ENCODE measurements at places on chromosomes 7 and 10.
A peak's percentile ranks its signal among the peaks of the same experiment; 100 is the strongest.

DNA sequence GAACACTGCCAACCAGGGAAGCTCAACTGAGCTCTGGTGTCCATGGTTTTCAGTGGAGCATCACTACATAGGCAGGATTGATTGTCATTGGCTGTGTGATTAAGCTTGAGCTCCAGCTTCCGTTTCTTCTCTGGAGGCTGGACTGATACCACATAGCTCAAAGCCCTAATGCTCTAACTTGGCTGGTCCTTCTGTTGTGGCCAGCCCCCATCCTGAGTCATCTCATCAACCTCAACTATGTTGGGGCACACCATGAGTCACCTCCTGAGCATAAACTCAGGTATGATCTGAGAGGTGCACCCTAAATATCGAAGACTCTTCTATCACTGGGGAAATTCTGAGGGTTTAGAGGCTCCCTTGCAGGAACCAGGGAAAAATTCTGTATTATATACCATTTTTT, 114.5 kb upstream of the INHBA start:
- no peak for DNase-seq

DNA sequence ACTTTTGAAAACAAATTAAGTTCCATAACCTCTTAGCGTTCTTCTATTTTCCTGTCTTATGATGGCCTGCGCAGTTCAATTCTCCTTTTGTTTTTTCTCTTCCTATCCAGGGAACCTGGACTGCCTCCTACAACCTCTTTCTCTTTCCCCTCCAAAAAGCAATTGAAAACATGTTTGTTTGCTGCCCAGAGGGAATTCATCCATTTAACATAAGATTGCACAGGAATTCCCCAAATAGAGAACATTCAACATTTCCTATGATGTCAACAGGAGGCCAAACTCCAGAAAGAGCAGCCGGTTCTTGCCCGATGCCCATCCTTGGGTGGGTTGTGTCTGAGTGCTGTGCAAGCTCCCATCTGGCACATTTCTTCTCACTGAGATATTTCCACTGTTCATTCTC, 94.2 kb upstream of the NRP1 start:
- no peak for DNase-seq

GRCh38 chr7:158588085-158588877, 658 bp upstream of the PTPRN2 start:
- DNase-seq: no peak

- no peak for DNase-seq
These were observed 120.9 kb upstream of the ZNF438 start for GRCh38 chr10:31152421-31153135.

- DNase-seq: no peak
These were observed 42.1 kb upstream of the CXCL12 start for GRCh38 chr10:44427037-44427436.

DNA sequence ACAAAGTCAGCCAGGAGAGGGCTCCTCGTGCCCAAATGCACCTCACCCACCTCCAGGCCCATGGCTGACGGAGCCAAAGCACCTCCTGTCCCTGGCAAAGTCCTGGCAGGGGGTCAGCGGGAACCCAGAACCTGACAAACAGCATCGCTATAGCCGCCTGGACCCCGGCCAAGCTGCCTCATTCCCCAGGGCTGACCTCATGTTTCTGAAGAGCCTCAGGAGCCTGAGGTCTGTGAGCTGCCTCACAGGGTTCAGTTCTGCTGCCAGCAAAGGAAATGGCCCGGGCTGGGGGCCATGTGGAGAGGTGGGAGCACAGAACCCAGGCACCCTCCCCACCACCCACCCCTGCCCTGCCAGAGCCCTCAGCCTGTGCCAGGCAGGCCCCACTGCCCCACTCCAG, 4.2 kb upstream of the NANOS1 start:
- no peak for DNase-seq

DNA sequence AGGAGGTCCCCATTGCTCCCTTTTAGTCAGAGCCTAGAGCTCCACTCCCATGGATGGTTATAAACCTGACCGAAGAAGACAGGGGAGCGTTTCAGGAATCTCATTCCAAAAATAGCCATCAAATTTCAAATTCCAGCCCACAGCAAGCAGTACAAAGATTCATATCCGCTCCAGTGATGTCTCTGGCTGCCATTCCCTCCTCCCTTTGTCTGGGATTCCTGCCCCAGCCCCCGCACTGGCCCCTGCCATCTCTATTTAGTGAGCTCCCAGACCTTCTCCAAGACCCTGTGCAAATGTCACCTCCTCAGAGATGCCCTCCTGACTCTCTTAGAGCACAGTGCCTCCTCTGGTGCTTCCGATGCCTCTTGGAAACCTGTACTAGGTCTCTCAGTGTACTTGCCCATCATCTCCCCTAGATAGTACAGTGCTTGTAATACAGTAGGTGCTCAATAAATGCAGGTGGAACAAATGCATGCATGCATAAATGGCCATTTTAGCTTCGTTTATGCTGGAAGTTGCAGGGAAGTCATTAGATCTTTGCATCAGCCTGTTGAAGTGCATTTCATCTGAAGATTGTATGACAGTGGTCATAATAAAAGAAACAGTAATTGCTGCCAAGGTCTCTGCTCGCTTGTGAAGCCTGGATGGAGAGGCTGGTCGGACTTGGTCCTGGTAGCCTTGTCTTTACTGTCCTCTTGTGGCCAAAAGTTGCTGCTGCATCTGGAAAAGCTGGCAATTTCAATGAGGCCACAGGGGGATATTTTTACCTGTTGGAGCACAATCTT, 32.0 kb upstream of the HABP2 start:
- DNase-seq: peak; percentile 17

- no peak for DNase-seq
These were observed 25.5 kb downstream of the FGFBP3 start for GRCh38 chr10:91883549-91884444.

All from stimulated activated CD4-positive, alpha-beta T cell treated with anti-CD3 and anti-CD28 coated beads, Interleukin-12 subunit alpha, Interleukin-12 subunit beta, amount 100 ng/mL, for 48 hours (primary cell).